ENCODE measurements at places on chromosomes 12 and 14.

GRCh38 chr14:51185180-51185579 is 54.9 kb upstream of the TMX1 start:
- DNase-seq: no peak

GRCh38 chr14:51539571-51540037 is 112.1 kb upstream of the FRMD6 start:
- no peak for DNase-seq

DNA sequence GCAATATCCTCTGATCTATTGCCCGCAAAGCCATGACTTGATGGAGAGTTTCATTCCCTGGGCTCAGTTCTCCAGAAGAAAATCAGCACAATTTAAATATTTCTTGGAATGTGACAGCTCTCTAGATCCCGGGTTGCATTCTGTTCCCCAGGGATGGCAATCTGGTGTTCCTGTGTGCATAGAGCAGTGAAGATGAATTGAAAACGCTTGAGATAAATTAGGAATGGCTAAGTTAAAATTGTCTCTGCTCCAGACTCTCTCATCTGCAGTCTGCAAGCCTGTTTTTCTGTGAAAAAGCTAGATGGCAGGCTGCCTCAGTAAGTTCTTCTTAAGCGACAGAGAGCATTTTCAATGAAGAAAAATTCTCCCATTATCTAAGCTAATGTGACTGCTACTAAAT is 582.5 kb upstream of the MGAT4C start:
- no peak for DNase-seq

GRCh38 chr12:84937415-84937814 is 24.8 kb upstream of the SLC6A15 start:
- no peak for DNase-seq

- no peak for DNase-seq
Observed at GRCh38 chr12:29050503-29050902, 98.6 kb upstream of the FAR2 start.

DNA sequence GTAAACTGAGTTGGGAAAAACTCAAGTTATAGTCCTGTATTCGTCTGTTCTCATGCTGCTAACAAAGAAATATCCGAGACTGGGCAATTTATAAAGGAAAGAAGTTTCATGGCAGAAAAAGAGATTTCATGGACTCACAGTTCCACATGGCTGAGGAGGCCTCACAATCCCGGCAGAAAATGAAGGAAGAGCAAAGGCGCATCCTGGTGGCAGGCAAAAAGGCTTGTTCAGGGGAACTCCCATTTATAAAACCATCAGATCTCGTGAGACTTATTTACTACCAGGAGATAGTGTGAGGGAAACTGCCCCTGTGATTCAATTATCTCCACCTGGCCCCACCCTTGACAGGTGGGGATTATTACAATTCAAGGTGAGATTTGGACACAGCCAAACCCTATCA is 292.6 kb upstream of the SYT1 start:
- DNase-seq: no peak

DNA sequence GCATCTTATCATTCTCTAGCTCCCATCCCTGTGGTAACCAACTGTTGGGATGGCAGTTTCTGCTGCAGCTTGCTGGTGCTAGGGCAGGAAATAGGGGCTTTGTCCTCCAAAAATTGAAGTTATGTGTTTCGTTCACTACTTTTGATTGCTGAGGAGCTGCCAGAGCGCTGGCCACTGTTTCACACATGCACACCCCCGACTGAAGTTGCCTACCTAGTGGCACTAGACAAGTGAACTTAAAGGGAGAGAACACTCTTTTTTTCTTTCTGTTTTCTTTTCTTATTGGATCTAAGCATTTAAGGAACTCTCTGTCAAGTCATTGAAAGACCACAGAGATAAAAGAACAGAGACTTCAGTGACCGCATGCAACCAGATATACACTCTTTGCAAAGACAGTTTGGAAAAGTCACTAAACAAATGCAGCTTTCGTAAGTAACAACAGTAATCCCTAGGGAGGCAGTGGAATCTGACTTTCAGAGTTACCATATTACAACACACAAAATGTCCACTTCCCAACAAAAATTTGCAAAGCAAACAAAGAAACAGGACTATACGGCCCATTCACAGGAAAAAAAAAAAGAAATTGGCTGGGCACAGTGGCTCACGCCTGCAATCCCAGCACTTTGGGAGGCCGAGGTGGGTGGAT is 12.0 kb downstream of the TFCP2 start:
- DNase-seq: no peak

- no peak for DNase-seq
Observed at GRCh38 chr12:31406345-31406744, 80.4 kb upstream of the SINHCAF start.

DNA sequence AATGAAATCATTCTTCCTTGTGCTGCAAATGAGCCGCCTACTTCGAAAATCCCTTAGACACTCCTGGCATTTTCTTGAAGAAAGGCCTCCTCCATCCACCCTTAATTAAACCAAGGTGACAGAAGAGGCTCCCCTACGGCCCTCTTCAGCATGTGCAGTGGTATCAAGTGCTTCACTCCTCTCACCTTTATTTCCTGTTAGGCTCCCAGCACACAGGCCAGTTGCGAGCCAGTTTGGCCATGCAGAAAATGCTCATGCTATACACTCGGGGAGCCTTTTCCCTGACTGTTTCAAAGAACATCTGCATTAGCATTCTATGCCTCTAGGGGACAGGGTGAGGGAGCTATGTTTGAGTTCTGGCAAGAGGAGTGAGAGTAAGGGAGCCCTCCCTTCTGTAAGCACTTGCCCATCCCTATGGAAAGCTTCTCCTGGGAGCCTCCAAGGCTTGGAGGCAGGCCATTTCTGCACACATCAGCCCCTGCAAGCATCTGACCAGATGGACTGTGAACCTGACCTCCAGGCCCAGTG is 291.5 kb downstream of the RPS29 start:
- no peak for DNase-seq

- no peak for DNase-seq
Observed at GRCh38 chr12:89542236-89542635, 16.4 kb upstream of the POC1B start.

GRCh38 chr12:56688846-56689109 is 694 bp upstream of the PTGES3 start:
- no peak for DNase-seq

- no peak for DNase-seq
Observed at GRCh38 chr14:55332654-55333570, 61.7 kb downstream of the FBXO34 start.

DNA sequence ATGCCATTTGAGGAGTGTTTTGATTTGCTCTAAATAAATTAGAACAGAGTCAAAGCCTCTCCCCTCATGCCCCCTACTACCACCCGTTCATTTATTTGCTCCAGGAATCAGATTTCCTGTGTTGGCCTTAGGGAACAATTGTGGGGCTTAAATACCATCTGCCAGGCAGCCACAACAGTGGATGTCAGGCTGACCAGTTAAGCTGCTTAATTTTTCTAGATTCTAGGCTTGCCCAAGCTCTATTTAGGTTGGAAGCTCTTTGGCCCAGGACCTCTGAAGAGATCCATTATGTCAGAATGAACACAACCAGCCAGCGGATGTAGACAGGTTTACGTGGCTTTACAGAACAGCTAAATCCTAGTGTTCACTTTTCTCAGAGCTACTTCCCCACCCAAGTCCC is 1.0 kb upstream of the TIMELESS start:
- no peak for DNase-seq

- DNase-seq: no peak
Observed at GRCh38 chr12:77001276-77001675, 64.1 kb downstream of the E2F7 start.

- DNase-seq: no peak
Observed at GRCh38 chr14:65788876-65789275, 376.3 kb downstream of the FUT8 start.

DNA sequence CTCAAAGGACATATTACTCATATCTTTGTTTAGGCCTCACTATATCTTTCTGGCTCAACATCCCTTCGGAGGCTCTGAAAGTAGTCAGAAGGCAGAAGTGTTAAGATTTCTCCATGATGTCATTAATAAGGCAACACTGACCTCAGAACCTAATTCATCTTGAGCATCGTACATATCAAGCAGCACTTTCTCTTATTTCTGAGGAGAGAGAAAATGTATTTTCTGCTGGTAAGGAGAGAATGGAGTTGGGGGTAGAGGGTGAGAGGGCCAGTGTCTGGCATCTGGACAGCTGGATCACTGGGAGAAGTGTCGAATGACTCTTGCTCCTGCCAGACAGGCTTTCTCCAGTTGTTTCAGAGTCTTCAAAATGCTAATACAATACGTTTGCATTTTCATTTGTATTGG is 213.2 kb upstream of the PRICKLE1 start:
- DNase-seq: no peak

- no peak for DNase-seq
Observed at GRCh38 chr12:14564336-14564959, 3.2 kb downstream of the PLBD1 start.

DNA sequence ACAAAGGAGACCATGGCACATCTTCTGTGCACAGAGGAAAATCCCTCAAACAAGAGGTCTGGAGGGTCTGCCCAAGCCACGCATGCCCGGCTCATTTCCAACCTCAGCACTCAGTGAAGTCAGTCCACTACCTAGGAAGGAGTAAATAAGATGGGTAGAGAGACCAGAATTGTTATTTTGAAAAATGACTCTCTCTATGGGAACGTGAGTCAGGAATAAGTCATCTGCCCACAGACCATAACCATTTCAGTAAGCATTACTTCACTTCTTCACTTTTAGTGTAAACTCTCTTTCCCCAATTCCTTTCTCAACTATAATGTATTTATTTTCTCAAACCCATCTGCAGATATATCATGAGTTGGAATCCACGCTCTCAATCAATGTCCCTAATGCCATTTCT is 1039.9 kb upstream of the USP15 start:
- DNase-seq: no peak

GRCh38 chr14:72753879-72754400 is 140.0 kb downstream of the DPF3 start:
- DNase-seq: no peak

- DNase-seq: no peak
Observed at GRCh38 chr14:87233806-87234384, 759.1 kb downstream of the GALC start.

GRCh38 chr12:26028953-26029735 is 70.7 kb downstream of the RASSF8 start:
- DNase-seq: no peak

DNA sequence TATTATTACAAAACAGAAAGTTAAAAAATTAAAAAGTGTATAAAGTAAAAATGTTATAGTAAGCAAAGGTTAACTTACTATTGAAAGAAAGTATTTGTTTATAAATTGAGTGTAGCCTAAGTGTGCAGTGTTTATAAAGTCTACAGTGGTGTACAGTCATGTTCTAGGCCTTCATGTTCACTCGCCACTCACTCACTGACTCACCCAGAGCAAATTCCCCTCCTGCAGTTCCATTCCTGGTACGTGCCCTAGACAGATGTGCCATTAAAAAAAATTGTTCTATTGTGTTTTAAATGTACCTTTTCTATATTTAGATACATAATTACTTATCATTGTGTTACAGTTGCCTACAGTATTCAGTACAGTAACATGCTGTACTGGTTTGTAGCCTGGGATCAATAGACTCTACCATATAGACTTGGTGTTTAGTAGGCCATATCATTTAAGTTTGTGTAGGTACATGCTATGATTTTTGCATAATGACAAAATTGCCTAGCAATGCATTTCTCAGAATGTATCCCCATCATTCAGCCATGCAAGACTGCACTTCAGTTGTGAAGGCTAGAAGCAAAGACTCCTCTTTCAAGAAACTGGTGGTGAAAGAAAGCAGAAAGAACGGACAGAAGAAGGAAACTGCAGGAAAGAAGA is 100.6 kb downstream of the DACT1 start:
- DNase-seq: no peak

GRCh38 chr12:122501489-122501989 is 807 bp upstream of the ZCCHC8 start:
- no peak for DNase-seq

- DNase-seq: no peak
Observed at GRCh38 chr14:100132161-100132902, 27.1 kb downstream of the DEGS2 start.

GRCh38 chr14:30874120-30874998 is at the start of gene COCH:
Gene COCH (plus strand): TSS chr14:30874559. CDS start chr14:30874939, 380 bp downstream.
- DNase-seq: no peak

DNA sequence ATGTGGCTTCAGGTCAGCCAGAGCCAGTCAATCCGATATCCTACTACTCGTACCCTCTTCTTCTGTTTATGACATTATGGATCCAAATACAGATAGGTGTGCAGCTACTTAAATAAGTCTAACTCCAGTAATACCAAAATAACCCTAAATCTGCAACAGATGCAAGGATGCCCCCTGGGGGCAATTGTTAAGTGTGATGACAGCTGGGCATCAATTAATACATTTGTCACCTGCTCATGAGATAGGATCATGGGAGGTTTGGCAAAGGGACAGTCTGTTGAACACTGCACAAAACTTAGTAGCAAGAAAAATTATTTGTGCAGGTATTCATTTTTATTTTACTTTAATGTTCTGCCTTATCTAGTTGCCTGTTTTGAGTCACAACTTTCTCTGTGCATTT is 83.2 kb downstream of the SLC38A6 start:
- no peak for DNase-seq

GRCh38 chr14:33657476-33657875 is 293.4 kb downstream of the EGLN3 start:
- DNase-seq: no peak

DNA sequence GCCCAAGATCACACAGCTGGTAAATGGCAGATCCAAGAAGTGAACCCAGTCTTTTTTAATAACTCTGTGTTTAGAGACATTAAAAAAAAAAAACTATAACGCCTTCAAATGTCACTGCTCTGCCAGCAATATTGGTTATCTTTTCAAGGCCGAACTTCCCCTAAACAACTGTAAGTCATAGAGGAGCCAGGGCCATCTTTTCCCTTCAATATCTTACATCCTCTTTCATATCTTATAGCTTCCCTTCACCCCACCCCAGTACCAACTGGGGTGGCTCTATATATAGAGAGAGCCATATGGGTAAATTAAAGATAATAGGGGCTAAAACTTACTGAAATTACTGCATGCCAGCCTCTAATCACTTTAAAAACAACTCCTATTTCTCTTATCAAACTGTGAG is 100.2 kb downstream of the STAB2 start:
- DNase-seq: no peak

GRCh38 chr14:58899317-58899713 is 261.6 kb downstream of the DACT1 start:
- no peak for DNase-seq

DNA sequence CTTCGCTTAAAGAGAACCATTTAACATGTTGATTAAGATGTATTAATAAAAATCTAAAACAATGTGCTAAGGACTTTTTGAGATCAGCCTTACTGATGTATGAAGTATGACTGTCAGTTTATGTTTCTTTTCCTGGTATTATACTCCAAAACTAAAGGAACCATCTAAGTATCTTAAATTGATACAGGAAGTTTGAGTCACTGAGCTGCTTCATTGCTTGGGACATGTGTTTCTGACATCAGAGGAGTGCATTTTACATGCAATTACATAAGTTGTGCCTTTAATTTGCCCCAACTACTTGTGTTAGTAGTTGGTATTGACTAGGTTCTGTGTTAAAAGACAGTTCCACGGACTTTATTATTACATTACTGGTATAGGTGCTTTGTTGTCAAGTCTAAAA is 50.9 kb downstream of the PROX2 start:
- DNase-seq: no peak

- DNase-seq: no peak
Observed at GRCh38 chr14:55915456-55915855, 202.8 kb upstream of the PELI2 start.

Measured in stimulated activated CD4-positive, alpha-beta T cell treated with anti-CD3 and anti-CD28 coated beads, TNF-alpha, amount 100 ng/mL, for 48 hours (primary cell).